Left hindlimb (tissue), 1 donor: ENCODE measurements at places on chromosomes 6 and 20.
A peak's percentile ranks its signal among the peaks of the same experiment; 100 is the strongest.

DNA sequence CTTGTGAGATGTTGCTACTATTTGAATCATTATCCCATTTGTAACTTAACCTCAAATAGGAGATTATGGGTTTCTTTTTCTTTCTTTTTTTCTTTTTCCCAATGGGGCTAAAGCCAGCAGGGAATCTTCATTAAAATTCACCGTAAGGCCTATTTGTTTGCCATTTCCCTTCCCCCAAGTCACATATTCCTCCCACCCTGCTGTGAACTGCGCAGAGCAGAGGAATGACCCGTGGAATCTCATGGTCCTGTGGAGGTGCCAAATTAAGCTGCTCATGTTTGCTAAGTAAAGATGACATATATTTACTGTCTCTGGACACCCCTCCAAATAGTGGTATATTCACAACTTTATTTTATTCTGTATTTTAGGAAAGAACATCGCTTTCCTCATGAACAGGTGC lies 699.3 kb downstream of the RNF144B start:
- DNase-seq: no peak

DNA sequence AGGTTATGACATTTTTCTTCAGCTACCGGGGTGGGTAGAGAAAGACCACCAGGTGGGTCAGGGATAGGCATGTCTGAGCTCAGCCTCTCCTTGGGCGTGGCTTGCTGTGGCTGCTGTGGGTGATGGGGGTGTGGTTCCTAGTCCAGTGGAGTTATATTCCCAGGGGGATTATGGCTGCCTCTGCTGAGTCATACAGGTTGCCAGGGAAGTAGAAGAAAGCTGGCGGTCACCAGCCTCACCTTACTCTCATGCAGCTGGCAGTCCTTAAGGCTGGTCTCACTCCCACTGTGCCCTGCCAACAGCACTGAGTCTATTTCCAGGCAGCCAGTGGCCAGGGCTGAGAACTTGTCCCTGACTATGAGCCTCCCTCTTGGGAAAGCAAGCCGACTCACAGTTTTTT lies 130.0 kb downstream of the SCP2D1 start:
- DNase-seq: no peak

DNA sequence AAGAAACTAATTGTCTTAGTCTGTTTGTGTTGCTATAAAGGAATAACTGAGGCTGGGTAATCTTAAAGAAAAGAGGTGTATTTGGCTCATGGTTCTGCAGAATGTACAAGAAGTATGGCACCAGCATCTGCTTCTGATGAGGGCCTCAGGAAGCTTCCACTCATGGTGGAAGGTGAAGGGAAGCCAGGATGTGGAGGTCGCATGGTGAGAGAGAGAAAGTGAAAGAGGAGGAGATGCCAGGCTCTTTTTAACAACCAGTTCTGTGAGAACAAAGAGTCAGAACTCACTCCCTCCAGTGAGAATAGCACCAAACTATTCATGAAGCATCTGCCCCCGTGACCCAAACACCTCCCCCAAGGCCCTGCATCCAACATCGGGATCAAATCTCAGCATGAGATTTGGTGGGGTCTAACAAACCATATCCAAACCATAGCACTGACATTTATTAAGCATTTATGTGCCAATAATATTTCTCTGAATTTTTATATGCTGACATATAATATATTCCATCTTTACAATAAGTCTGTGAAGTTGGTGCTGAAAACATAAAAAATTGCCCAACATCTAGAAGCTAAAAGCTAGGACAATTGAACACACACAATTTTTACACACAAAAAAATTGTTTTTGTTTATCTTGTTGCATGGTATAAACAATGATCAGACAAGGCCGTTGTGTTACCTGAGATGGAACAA lies 29.2 kb upstream of the BTN3A2 start:
- no peak for DNase-seq

DNA sequence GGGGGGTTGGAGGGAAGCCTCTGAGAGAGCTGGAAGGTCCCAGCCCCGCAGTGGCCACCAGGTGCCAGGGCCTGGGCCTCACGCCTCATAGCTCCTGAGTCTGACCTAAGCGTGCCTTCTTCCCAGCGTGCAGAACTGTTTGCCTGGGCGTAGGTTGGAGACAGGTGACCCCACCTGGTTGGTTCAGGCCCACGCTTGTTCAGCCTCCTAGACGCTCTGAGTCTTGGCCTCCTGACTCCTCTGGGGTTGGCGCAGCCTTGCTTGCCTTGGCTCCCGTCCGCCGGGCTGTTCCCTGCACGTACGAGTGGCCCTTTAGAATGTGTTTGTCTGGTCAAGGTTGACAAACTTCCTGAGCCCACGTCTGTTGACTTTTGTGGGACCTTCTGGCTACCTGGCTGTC lies 70.8 kb downstream of the EYA2 start:
- no peak for DNase-seq

DNA sequence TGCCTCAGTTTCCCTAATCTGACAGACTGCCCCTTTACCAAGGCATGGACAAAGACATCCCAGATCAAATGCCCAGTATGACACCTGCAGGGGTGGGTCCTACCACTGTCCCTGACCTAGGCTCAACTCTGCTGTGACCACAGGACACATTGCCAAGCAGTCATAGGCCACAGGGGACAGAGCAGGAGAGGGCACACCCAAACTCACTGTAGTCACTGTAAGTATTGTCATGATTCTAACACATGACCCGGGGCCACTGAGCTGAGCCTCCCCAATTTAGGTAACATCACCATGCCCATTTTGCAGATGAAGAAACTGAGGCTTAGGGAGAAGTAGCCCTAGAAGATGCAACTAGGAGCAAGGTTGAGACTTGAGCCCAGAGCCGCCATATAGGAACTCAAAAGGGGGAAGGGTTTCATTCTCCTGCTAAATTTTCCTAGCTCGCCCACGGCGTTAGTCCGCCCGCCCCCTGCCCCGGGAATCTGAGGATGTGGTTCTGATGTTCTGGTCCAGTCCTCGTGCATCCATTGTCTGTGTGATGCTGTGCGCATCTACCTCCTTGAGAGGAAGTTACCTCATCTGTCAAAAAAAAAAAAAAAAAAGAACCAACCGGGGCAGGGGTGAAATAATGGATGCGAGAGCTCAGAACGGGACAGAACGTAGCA lies 44.8 kb downstream of the PMEPA1 start:
- DNase-seq: peak; percentile 18

DNA sequence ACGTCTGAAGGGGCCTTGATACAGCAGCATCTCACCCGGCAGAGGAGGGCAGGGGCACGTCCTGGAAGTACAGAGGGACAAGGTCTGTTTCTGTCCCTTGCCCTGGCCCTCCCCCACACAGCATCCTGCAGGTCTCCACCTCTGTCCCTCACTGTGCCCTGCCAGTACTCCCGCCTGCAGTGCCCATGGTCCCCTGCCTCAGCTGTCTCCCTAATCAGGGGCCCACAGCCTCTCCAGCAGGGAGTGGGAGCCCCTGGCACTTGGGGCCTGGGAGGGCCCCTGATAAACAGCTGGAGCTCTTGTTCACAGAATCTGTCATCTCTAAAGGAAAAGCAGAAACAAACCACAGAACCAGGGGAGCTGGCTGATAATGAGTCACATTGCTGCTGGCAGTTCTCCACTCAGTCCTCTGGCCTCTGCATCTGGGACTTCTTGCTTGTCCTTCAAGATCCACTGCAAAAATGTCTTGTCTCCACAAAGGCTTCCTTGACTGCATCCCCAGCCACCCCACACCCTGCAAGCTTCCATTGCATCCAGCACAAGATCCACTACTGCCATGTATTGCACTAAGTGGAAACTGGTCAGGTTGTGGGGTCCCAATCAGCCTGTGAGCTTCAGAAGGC lies 33.2 kb upstream of the TAF8 start:
- DNase-seq: no peak

- DNase-seq: peak; percentile 80
Measured at GRCh38 chr6:148432462-148433195, 90.0 kb downstream of the SASH1 start.

GRCh38 chr20:42018979-42019378 lies 400.8 kb upstream of the CHD6 start:
- no peak for DNase-seq

DNA sequence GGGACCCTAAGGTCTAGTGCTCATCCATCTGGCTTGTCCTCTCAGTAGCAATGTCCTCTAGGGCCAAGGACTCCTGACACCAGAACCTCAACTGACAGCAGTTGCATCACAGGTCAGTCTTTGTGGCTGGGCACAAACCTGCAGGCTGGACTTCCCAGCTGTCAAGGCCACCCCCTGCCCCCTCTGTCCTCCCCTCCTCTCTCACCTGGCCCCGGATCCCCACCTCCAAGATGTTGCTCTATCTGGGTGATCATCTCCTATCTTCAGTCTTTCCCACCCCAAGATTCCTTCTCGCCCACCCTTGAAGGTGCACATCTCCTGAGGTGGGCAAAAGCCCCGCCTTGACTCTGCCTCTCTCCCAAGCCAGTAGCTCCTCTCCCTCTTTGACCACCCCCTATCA lies 131.8 kb upstream of the SRSF6 start:
- no peak for DNase-seq

DNA sequence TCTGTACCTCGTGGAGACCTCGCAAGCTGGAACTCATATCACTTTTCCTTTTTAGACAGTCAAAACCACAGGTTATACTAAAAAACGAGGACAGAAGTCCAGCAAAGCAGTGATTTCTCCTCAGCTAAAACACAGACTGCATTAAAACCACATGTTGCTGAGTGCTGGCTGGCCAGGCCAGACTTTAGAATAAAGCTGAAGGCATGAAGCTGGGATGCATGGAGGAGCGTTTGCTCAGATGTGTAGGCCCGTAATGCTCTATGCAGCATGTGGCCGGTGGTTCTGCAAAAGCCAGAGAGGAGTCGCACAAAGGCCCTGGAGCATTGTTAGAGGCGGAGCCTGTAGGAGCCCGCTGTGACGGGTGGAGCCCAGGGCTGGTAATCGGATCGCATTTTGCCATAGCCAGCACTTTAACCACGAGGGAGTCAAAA lies 83.6 kb downstream of the SMOC2 start:
- peak; percentile 73 for DNase-seq

DNA sequence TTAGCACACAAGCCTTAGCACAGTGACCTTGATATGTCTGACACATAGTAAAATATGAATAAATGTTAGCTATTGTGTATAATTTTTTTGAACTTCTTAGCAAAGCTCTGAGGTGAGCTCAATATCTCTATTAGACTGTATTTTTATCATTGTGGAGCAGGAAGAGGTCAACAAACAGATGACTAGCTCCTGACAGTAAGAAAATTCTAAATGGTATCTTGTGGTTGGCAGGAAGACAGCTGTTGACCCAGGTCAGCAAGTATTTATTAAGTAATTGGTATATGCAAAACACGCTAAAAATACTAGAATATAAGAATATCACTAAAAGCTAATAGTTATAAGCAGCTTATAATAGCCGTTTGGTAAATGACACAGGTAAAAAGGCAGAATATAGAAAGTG lies 77.5 kb upstream of the MARCKS start:
- no peak for DNase-seq

GRCh38 chr20:33570743-33571142 lies 80.8 kb downstream of the CBFA2T2 start:
- no peak for DNase-seq

- DNase-seq: no peak
Measured at GRCh38 chr6:24492475-24492874, 2.3 kb upstream of the ALDH5A1 start.

DNA sequence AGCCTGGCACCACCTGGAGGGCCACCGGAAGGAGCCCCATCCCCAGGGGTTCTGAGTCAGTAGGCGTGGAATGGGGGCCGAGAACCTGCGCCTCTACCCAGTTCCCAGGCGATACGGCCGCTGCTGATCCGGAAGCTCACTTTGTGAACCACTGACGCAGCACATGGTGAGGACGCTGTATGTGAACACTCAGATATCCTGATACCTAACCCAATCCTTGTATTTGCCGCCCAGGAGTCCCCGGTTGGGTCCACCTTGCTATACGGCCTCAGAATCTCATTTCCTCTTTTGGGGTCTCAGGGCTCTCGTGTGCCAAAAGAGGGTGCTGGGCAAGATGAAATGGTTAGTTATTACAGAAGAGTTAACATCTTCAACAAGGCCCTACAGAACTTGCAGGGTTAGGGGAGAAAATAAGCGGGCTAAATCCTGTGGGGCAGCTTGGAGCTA lies 604 bp upstream of the RAB5IF start:
- no peak for DNase-seq

- DNase-seq: no peak
Measured at GRCh38 chr20:5397393-5397792, 80.6 kb upstream of the PROKR2 start.

- no peak for DNase-seq
Measured at GRCh38 chr20:37984018-37984785, 49.1 kb downstream of the TTI1 start.

GRCh38 chr20:64098471-64099013 lies 8.8 kb downstream of the NPBWR2 start:
- DNase-seq: no peak

DNA sequence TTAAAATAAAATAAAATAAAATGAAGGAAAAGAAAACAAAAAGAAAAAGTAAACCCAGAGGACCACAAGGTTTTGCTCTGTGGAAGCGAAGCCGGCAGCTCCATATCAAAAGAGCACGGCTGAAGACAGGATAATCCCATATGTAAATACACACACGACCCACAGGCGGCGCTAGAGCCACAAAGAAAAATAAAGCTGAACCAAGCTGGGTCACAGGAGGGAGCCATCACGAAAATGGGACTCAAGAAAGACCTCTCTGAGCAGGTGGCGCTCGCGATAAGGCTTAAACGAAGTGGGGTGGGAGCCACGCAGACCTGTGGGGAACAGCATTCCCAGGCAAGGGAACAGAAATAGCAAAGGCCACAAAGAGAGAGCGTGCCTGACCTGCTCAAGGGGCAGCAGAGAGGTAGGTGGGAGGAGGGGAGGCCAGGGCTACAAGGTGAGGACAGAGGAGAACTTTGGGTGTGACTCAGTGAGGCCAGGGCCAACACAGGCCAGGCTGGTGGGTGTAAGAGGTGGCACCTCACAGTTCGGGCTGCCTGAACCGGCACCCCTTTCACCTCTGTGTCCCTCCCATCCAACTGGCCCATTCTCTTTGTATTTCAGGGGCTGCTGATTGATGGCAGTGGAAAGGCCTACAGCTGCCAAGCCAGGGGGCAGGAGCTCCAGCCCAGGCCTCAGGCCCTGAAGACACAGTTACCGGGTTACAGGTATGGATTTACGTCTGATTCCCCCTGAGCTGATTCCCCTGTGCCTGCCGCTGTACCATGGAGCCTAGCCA lies 26.0 kb downstream of the PTGIS start:
- DNase-seq: peak; percentile 64

DNA sequence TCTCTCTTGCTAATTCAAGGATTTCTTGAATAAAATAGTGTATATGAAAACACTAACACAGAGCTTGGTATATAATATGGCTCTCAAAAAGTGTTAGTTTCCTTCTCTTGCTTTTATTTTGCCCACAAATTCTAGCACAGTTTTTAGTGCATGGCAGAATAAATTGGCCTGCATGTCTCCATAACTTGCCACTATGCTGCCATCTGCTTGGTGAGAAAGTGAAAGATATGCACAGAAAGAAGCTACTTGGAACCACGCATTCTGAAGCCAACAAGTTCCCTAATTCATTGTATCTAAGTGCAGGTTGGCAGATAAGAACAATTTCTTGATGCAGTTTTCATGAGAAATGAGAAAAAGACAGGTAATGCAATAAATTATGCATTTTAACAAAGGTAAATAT lies 101.2 kb downstream of the EPHA7 start:
- no peak for DNase-seq
